ENCODE measurements at places on chromosomes 11 and 22. TPM values are rescaled to one million over a fixed set of nuclear protein-coding genes. Genes with fewer than 3 reads are reported as not detected.

GRCh38 chr11:17075506-17075905 lies 2.0 kb downstream of the RPS13 start:
- no peak for DNase-seq
- H3K27ac ChIP-seq: peak overlapping the region; percentile 62
- H3K27me3 ChIP-seq: no peaks in the 10 kb centered on the region
- peaks cover 56% of the 10 kb centered on the region for H3K36me3 ChIP-seq
- H3K4me3 ChIP-seq: peak overlapping the region; percentile 96

DNA sequence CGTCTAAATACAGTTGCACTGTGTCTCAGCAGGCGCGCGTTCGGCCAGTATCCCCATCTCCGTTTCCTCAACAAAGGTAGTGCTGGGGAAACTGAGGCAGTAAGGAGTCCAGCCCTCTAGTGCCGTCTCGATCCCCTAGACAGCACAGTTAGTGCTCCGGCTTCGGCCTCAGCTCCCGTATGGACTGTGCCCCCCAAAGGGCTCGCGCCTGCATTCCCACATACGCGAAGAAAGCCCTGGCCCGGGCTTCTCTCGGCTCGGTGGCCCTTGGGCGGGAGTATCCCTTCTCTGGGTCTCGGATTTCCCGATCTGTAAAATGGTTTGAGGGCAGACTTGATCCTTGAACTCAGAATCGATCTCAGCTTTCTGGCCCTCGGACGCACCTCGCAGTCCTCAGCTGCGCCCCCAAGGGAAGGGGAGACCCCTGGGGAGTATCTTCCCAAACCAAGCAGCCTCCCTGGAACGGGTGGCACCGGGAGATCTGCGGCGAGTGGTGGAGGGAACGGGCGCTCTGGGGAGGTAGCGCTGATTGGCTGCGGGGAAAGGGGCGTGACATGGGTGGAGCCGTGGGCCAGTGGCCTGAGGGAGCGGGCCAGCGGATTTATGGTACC lies 759 bp upstream of the PEX16 start:
- H3K4me3 ChIP-seq: peak overlapping the region; percentile 94
- H3K36me3 ChIP-seq: peaks cover 16% of the 10 kb centered on the region
- H3K27me3 ChIP-seq: peaks cover 9% of the 10 kb centered on the region
- peak overlapping the region; percentile 99 for H3K27ac ChIP-seq

DNA sequence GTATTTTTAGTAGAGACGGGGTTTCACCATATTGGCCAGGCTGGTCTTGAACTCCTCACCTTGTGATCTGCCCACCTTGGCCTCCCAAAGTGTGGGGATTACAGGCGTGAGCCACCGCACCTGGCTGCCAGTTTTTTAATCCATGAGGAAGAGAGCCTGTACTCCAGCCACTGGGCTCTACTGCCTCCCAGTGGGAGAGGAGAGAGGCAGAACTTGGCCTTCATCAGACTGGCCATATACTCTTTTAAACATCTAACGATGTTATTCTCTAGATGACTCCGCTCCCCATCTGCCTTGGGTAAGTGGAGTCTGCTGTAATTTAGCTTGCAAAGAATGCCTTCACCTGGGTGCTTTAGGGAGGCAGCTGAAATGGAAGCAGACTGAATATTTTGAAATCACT lies 34.6 kb downstream of the SLC6A5 start:
- no peaks in the 10 kb centered on the region for H3K36me3 ChIP-seq
- no peaks in the 10 kb centered on the region for H3K27me3 ChIP-seq
- no peak overlapping the region for H3K27ac ChIP-seq

RTN4R gene
- total RNA-seq: 3.7 TPM

CUL5 gene
- 31.3 TPM for total RNA-seq

GRCh38 chr22:39498802-39499201 lies 3.3 kb upstream of the MIEF1 start:
- H3K36me3 ChIP-seq: peaks cover 8% of the 10 kb centered on the region
- H3K27me3 ChIP-seq: peaks cover 6% of the 10 kb centered on the region
- peaks cover 36% of the 10 kb centered on the region for H3K4me1 ChIP-seq

DNA sequence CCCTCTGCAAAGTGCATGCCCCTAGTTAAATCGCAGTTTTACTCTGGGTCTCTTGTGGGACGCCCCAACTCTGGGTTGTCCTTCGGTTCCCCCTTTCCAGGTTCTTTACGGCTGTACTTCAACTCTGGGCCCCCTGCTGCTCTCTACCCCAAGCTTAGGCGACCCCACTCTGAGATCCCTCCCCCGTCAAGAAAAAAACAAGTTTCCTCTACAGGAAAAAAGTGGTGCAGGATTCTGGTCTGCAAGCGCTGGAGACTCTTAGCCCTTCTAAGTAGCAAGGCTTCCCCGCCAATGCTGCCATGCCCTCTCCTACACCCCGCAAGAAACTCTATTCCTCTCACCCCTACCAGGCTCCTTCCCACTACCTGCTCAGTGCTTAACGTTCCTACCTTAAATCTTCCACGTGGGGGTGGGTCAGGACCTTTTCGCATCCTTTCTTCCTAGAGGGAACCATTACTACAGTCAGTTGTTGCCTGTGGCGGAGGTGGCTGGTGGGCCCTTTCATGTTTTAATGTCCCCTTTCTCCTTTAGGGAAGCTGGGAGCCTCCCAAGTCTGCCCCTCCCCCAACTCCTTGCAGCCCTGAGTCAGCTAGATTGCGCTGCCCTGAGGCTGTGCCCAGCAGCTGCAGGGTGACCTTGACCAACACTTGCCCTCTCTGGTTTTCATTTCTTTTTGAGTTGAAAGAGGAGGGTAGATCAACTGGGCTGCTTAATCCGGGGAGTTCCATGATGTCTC lies 1.4 kb downstream of the NEFH start:
- H3K27ac ChIP-seq: peak overlapping the region; percentile 48
- peaks cover 4% of the 10 kb centered on the region for H3K36me3 ChIP-seq
- DNase-seq: no peak
- peak overlapping the region; percentile 68 for H3K4me3 ChIP-seq
- peaks cover 10% of the 10 kb centered on the region for H3K4me1 ChIP-seq
- H3K27me3 ChIP-seq: peaks cover 37% of the 10 kb centered on the region

GGTLC2 gene
- total RNA-seq: not detected

DNA sequence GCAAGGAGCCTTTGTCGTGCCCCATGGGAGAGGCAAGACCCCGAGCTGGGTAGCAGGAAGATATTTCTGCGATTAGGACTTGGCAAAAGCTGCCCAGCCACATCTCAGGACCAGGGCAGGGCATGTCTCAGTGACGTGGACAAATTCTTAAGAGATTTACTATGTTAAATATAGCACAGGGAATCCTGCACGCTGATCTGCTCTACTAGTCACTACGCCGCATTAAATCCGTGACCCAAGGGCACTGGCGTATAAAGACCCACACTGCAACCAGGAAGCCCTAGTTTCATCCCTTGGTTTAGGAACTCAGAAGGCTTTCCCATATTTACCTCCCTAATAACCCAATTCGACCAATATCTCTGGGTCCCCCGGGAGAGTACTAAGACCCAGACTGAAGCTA lies 35.1 kb downstream of the AP1B1 start:
- H3K27me3 ChIP-seq: no peaks in the 10 kb centered on the region
- H3K36me3 ChIP-seq: peaks cover 46% of the 10 kb centered on the region
- no peak for DNase-seq
- H3K4me3 ChIP-seq: no peak overlapping the region
- H3K27ac ChIP-seq: no peak overlapping the region

- H3K36me3 ChIP-seq: no peaks in the 10 kb centered on the region
- no peak for DNase-seq
- no peaks in the 10 kb centered on the region for H3K4me1 ChIP-seq
- H3K27me3 ChIP-seq: peaks cover 33% of the 10 kb centered on the region
- no peak overlapping the region for H3K27ac ChIP-seq
- no peak overlapping the region for H3K4me3 ChIP-seq
Observed at GRCh38 chr11:35583843-35584242, 34.4 kb upstream of the FJX1 start.

E2F8 gene
- 44.4 TPM for total RNA-seq

GRCh38 chr11:69431893-69432738 lies 49.3 kb upstream of the LINC01488 start:
- DNase-seq: no peak
- no peak overlapping the region for H3K27ac ChIP-seq
- no peak overlapping the region for H3K4me3 ChIP-seq
- no peaks in the 10 kb centered on the region for H3K4me1 ChIP-seq

- H3K27me3 ChIP-seq: no peaks in the 10 kb centered on the region
- H3K36me3 ChIP-seq: no peaks in the 10 kb centered on the region
- no peak for DNase-seq
- no peaks in the 10 kb centered on the region for H3K4me1 ChIP-seq
Observed at GRCh38 chr22:48332438-48333322, 1495.0 kb downstream of the BRD1 start.

JAML gene
- total RNA-seq: 140 TPM

- no peaks in the 10 kb centered on the region for H3K27me3 ChIP-seq
- no peak overlapping the region for H3K27ac ChIP-seq
- H3K4me1 ChIP-seq: no peaks in the 10 kb centered on the region
- no peaks in the 10 kb centered on the region for H3K36me3 ChIP-seq
Observed at GRCh38 chr11:71341596-71341995, 89.2 kb upstream of the SHANK2 start.

SPI1 gene
- not detected for total RNA-seq

APOL5 gene
- total RNA-seq: not detected

OR5B2 gene
- not detected for total RNA-seq

DNA sequence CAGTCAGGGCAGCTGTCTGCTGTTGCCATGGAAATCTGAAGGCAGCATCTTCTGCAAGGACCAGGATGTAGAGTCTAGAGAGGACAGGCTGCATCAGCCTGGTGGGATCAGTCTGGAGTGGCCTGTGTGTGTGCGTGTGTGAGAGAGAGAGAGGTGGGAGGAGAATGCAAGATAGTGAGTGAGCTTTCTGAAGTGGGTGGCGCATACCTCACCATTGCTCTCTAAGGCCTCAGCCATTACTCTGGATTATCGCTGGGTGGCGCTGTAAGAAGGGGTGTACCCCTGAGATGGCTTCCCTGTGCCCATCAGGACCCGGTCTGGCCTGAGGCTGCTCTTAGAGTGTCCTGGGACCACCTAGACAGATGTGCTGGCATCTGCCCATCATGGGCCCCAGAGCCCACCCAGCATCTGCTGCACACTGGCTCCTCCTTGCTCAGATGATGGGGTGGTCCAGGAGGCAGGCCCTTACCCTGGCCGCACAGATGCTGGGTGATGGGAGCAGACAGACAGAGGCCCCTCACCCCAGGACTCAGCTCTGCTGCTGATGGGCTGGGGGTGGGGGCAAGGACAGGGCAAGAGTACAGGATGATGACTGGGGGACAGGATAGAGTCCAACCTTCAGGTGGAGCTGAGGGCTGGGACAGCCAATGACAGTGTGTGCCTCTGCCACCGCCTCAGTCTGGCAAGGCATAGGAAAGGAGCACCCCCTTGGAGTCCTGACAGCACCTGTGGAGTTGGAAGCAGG lies 25.7 kb upstream of the TUB start:
- peaks cover 11% of the 10 kb centered on the region for H3K27me3 ChIP-seq
- H3K4me1 ChIP-seq: no peaks in the 10 kb centered on the region
- no peak for DNase-seq

GRCh38 chr22:37419969-37420685 lies 7.2 kb downstream of the ELFN2 start:
- H3K4me3 ChIP-seq: peak overlapping the region; percentile 51
- peaks cover 65% of the 10 kb centered on the region for H3K27me3 ChIP-seq

DNA sequence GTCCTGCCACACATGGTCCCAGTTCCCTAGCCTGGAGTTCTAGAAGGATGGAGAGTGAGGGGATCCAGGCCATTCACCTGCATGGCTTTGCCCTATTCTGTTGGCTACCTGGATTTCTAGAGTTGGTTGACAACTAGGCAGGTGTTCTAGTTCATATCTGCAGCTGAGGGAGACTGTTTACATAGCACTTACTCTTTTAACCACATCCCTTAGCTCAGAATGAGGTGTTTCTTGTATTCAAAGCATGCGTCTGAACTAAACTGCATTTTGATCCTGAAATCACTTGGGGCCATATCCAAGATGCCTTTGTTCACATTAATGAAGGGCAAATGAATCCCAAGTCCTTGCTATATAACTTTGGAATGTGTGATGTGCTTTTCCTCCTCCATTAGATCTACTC lies 60.9 kb downstream of the SYT13 start:
- H3K27me3 ChIP-seq: no peaks in the 10 kb centered on the region
- H3K27ac ChIP-seq: no peak overlapping the region
- no peaks in the 10 kb centered on the region for H3K4me1 ChIP-seq
- DNase-seq: no peak
- H3K4me3 ChIP-seq: no peak overlapping the region

DNA sequence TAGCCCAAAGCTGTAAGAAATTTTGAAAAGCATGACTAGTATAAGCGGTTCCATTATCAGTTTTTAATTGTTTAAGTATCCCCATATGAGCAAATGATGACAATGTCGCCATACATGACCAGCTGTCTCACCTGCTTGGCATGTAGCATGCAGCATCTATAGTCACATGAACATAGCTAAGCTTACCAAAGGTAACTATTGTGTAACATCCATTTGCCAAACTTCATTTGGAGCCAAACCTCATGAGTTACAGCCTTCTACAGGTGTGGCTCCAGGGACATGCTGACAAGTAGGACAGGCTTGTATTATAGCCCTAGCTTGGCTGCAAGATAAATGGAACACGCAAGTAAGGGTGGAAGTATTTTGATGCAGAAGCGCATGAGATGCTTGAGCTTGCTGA lies 30.4 kb downstream of the OR10A6 start:
- no peaks in the 10 kb centered on the region for H3K36me3 ChIP-seq
- DNase-seq: no peak
- no peaks in the 10 kb centered on the region for H3K4me1 ChIP-seq
- no peak overlapping the region for H3K4me3 ChIP-seq
- no peak overlapping the region for H3K27ac ChIP-seq
- peaks cover 5% of the 10 kb centered on the region for H3K27me3 ChIP-seq

VPREB1 gene
- total RNA-seq: not detected

- H3K4me3 ChIP-seq: no peak overlapping the region
- H3K27me3 ChIP-seq: no peaks in the 10 kb centered on the region
- H3K4me1 ChIP-seq: peaks cover 32% of the 10 kb centered on the region
- H3K27ac ChIP-seq: no peak overlapping the region
- DNase-seq: no peak
- H3K36me3 ChIP-seq: peaks cover 48% of the 10 kb centered on the region
Observed at GRCh38 chr22:29831958-29832357, 6.1 kb downstream of the ASCC2 start.

DNA sequence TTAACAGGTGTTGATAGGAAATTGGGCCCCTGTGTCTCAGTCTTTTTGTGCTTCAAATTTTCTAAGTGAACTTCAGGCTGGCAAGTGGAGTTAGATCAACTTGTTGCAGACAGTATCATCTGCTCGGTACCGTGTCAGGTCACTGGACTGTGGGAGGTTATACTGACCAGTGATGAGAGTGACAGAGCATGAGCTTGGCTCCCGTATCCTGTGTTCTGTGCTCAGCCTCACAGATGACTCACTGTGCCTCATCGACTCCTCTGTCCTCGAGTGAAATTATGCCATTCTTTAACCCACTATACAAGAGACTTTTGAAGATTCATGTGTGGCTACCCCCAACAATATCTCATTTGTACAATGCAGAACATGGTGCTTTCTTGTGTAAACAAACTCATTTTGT lies 7.9 kb downstream of the GRAP2 start:
- no peaks in the 10 kb centered on the region for H3K27me3 ChIP-seq
- peak; percentile 60 for DNase-seq
- peak overlapping the region; percentile 95 for H3K4me3 ChIP-seq
- peaks cover 82% of the 10 kb centered on the region for H3K36me3 ChIP-seq

CYTH4 gene
- 107 TPM for total RNA-seq

GRCh38 chr11:78399136-78399535 lies 18.5 kb downstream of the GAB2 start:
- no peaks in the 10 kb centered on the region for H3K36me3 ChIP-seq
- no peaks in the 10 kb centered on the region for H3K27me3 ChIP-seq
- H3K4me3 ChIP-seq: no peak overlapping the region

All from activated CD8-positive, alpha-beta T cell treated with anti-CD3 and anti-CD28 coated beads, Interleukin-2, amount 10 ng/mL, durations not matched to agents 7 days and 5 days (primary cell).